ENCODE measurements at places on chromosomes 6 and 20.

- DNase-seq, result no peak
Measured at GRCh38 chr20:53914781-53915445, 155.5 kb downstream of the BCAS1 start.

GRCh38 chr6:70162972-70163371 lies 139.9 kb downstream of the COL9A1 start:
- no peak for DNase-seq

DNA sequence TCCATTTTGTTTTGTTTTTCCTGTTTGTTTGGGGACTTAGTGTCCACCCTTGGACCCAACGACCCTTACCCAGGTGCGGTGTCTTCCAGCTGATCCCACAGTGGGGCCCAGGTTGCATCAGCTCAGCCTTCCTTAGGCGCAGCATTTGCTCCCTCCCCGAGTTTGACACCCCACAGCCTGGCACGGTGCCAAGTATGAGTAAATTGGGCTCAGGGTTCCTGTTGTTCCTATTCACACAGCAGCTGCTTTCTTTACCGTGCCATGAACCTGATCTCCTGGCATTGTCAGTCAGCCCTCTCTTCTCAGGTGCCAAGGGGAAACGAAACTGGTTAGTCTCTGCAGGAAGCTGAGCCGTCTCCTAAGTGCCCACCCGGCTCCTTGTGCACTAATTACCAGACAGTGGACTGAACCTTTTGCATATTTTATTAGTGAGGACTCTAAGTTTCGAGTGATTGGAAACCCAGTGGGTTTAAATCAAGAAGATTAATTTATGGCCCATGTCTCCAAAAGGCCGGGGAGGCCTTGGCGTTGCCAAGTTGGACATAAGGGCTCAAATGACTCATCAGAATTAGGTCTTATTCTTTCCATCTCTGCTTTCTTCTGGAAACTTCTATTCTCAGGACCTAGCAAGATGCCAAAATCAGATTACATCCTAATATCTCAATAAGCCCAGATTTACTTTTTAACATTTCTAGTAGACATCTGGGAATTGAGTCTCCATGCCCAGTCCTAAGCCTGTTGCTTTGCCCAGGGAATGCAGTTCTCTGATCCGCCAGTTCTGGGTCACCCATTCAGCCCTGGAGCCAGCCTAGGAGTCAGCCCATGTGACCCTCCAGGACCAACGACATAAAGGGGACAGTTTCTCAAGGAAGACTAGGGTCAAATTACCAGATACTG lies 68.8 kb downstream of the TSHZ2 start:
- DNase-seq, result peak; percentile 48

DNA sequence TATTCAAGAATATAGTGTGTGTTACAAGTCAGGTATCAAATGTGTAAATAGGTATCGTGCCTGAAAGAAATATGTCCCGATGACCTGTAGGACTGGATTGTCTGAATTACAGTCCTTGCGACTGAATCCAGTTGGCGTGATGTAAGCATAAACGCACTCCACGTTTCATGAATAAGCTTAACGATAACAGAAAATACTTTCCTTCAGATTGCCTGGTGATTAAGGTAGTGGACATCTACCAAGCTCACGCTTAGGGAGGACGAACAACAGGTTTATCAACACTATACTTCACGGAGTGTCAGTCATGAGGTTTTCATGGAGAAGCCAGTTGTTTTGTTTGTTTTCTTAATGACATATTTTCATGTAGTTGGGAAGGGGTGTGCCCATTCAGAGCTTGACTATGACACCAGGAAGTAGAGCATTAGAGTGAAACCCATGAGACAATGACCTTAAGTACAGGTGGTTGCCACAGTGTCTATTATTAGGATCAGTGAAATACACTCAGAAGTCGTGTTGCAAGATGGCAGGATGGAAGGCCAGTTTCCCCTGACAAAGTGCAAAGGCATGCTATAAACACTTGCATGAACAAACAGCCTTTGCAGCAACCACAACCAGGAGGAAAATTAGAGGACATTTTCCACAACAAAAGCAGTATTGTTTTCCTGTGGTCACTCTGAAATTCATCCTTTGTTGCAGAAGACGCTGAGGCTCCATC lies 305.8 kb upstream of the PRDM1 start:
- no peak for DNase-seq

DNA sequence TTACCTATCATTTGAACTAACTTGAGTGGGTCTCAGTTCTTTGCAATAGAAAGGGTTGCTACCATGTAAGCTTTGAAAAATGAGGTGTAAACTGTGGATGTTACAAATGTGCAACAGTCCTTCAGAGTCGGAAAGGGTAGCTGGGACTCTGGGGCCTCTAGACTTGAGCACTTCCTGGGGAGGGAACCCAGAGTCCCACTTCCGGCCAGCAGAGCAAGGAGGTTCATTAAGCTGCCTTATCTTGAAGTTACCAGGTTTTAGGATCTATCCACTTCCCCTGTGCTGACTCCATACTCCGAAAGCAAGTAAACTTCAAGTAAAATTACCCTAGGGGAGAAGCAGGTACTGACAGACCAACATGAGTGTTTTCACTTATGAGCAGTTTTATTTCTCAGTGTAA lies 9.4 kb downstream of the TRIM10 start:
- no peak for DNase-seq

DNA sequence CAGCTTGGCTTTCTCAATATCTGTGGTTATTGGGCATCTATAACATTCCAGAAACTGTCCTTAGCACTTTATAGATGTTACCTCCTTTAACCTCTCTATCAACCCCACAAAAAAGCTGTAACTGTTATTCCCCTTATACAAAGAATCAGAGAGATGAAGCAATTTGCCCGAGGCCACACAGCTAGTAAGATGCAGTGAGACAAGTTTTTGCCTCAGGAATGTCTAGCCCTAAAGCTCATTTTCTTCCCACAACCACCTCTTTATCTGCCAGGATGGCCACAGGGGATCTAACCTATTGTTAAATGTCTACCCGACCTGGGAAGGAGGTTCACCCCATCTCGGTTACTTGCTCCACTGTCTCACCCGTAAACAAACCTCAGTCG lies 31.9 kb upstream of the TCP11 start:
- no peak for DNase-seq

DNA sequence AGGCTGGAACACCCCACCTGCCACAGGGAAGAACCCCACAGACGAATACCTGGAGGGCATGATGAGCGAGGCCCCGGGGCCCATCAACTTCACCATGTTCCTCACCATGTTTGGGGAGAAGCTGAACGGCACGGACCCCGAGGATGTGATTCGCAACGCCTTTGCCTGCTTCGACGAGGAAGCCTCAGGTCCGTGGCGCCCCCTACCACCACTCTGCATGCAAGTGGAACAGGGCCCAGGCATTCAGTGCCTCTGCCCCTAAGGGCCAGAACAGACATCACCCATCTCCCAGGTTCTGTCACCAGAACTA lies 6.6 kb downstream of the MYL9 start:
- no peak for DNase-seq

DNA sequence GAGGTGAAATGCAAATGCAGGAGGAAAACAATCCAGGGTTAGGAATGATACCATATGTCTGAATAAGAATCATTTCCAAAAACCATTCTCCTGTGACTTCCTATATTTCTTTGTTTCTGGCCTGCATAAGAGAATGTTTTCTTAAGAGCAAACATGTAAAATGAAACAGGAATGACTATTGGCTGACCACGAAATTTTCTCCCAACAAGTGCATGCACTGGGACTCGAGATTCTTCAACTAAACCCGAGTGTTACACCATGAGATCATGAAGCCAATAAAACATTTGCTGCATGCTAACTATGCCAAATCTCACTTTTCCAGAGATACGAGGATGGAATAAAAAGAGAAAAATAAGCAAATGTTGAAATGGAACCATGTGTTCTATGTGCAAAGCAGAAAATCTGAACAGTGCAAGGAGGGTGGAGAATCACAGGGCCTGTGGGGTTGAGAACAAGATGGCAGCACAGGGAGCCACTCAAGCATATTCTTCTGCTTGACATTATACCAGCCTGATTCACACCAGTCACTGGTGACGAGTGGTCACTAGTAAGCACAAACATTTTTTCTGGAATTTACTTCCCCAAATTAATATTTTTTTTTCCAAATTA lies 212.2 kb upstream of the FOXA2 start:
- no peak for DNase-seq

DNA sequence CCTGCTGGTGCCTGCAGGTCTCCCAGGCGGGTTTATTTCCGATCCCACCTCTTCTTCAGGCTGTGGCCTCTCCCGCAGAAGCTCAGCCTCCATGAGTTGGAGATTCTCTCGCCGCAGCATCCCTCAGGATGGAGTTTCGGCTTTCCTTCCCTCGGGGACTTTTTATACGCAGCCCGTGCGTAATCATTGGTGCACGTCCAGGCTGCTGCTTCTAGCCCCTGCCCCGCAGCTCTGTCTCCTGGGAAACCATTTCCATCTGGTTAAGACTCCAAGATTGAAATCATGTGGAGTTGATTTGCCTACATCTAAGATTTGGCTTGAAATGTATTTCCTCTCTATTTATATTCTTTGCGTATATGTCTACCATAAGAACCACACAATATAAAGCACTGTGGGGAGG lies 46.7 kb upstream of the CARMIL1 start:
- no peak for DNase-seq

- DNase-seq, result peak; percentile 37
Measured at GRCh38 chr6:87029711-87030314, 65.1 kb downstream of the CGA start.
